Activated CD8-positive, alpha-beta memory T cell treated with anti-CD3 and anti-CD28 coated beads, Interleukin-2, amount 50 U/mL, for 48 hours (primary cell): ENCODE measurements at places on chromosomes 5 and 9.

DNA sequence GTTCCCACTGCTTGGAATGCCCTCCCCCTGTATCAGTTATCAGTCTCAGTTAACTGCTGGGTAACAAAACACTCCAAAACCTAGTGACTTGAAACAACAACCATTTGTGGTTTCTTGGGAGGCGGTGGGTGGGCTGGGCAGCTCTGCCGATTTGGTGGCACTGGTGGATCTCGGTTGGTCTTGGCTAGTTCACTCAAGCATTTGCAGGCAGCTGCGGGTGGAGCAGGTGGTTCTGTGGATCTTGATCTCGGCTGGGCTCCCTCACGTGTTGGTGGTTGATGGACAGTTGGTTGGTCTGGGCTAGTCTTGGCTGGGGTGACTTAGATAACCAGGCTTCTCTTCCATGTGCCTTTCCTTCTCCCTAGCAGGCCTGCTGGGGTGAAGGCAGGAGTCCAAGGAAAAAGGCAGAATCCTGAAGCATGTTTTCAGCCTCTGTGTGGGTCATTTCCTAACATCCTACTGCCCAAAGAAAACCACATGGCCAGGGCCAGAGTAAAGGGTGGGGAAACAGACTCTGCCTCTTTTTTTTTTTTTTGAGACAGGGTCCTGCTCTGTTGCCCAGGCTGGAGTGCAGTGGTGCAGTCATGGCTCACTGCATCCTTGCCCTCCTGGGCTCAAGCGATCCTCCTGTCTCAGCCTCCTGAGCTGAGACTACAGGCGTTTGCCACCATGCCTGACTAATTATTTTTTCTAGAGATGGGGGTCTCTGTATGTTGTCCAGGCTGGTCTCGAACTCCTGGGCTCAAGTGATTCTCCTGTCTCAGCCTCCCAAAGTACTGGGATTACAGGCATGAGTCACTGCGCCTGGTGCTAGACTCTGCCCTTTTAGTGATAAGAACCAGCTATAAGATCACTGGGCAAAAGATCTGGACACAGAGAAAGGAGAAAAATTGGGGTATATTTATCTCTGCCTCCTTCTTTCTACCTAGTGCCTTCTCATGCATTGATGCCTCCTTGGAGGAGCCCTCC, 183.7 kb downstream of the RGS3 start:
- peak; percentile 35 for DNase-seq

GRCh38 chr9:20815923-20816703, 132.1 kb downstream of the FOCAD start:
- DNase-seq, result no peak

DNA sequence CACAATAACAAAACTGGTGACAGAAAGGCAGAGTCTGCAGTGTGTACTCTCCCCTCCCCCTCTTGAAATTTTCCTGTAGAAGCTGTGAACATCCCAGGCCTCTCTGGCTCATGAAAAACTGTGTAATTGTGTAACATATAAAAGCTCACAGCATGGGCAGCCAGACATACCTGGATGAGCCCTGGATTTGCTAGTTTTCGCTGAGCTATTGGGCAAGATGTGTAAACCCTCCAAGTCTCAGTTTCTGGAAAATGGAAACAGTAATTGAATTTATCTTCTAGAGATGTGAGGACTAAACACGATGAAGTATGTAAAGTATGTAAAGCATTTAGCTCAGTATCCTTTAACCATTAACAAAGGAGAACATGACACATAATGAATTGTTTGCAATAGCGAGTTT, 143.2 kb upstream of the ANKH start:
- no peak for DNase-seq

DNA sequence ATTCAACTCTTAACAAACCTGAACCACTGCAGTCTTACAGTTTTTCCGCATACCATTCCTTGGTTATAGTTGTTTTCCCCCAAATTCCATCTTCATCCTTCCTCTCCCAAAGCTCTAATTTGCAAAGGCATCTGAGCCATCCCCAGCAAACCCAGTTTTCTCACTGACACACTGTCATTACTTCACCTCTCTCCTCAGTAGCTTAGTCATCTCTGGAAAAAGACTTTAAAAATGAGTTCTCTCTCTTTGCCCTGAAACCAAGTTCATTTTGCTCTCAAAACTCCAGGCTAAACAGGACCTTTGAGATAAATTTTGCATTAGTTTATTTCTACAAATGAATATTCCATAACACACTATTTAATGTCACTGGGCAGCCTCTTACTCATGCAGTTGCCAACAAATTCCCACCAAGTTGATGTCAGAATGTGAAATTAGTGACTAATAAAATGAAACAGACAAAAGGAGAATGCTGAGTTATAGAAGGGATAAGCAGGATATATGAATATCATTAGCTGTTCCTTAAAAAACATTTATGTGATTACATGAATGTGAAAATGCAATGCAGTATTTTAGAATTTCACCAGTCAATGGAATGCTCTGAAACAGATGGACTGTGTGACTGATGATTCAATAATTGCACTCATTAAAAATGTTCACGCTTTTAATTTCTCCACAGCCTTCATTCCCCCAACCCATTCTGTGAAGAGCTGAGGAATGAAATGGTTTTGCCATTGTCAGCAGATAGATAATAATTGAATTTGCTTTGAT, 107.4 kb upstream of the DMAC1 start:
- DNase-seq, result no peak

DNA sequence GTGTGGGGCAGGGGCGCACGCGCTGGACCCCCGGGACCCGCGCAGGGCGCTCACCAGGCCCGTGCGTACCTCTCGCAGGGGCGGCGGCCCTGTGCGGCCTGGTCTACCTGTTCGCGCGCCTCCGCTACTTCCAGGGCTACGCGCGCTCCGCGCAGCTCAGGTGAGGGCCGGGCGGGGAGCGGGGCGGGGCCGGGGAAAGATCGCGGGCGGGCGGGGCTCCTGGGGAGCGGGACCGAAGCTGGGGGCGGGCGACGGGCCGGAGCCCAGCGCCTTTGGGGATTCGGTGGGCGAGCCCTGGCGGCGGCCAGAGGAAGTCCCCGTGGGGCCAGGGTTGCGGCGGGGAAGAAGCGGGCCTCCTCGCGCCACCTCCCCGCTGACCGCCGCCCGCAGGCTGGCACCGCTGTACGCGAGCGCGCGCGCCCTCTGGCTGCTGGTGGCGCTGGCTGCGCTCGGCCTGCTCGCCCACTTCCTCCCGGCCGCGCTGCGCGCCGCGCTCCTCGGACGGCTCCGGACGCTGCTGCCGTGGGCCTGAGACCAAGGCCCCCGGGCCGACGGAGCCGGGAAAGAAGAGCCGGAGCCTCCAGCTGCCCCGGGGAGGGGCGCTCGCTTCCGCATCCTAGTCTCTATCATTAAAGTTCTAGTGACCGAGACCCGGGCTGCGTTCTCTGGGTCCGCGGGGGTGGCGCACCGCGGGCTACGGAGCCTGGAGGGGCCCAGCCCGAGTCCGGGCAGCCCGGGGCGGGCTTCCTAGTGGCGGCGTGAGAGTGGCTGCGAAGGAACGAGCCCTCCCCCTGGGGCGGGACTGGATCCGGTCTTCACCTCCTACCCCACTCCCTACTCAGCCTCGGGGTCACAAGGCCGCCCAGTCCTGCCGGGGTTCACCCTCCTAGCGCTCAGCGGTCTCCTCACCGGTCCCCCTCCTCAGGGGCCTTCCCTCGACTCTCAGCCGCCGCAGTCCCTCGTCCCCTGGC, 2.4 kb downstream of the LTC4S start:
- peak; percentile 85 for DNase-seq

DNA sequence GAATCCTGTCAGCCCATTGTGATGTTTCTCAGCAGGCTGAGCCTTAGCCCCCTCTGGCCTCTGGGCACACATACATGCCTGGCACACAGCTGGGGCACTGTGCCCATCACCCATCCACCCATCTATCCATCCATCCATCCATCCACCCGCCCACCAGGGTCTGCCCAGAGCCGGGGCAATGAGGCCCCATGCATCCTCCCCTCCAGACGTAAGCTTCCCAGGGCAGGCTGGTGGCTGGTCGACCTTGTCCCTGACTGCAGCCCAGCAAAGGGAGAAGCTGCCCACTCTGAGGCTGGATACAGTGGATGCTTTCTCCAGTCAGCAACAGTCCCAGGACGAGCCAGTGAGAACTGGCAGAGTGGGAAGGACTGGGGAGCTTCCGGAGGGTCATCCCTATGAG, 21.1 kb upstream of the SLC25A51 start:
- DNase-seq, result no peak

DNA sequence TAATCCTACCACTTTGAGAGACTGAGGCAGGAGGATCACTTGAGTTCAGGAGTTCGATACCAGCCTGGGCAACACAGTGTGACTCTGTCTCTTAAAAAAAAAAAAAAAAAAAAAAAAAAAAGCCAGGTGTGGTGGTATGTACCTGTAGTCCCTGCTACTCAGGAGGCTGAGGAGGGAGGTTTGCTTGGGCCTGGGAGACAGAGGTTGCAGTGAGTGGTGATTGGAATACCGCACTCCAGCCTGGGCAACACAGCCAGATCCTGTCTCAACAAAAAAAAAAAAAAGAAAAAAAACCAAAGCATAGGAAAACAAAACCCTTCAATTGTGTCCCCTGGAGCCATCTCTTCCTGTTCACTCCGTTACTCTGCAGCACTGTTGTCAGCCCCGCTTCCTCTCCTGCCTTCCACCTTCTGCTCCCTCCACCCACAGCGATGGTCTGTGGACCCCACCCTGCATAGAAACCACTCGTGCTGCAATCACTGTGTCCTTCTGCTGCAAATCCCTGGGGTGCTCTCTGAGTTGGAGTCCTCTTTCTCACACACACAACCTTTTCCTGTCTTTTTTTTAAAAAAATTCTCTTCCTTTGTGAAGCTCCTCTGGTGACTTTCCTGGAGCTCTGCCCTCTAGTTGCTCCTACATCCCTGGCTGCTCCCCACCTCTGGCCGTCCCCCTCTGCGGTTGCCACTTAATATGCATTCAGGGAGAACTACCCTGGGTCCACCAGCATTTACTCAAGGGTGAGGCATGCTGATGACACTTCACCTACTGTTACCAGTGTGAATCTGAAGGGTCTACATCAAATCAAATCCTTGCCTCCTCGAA, 22.2 kb downstream of the CCT5 start:
- peak; percentile 26 for DNase-seq

- no peak for DNase-seq
These were observed 170.4 kb downstream of the GRIA1 start for GRCh38 chr5:153660919-153661318.

GRCh38 chr9:89218040-89218928, 39.7 kb upstream of the SHC3 start:
- no peak for DNase-seq

DNA sequence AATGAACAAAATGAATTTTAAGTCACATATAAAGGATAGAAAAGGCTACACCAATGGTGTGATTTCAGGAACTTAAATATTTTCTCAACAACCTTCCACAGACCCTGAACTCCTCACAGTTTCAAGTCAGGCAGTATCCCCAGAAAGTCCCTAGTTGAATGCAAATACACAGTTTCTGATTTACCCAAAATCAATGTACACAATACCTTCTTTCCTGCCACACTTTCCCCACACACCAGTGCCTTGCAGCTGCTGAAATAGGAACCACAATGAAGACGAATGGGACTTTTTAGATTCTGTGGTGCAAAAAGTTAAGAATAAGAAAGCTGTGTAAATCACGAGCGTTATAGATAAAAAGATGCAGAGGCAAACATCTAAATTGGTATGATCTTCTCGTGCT, 552.4 kb upstream of the MEF2C start:
- no peak for DNase-seq
